ENCODE measurements at places on chromosomes 1 and 21.

DNA sequence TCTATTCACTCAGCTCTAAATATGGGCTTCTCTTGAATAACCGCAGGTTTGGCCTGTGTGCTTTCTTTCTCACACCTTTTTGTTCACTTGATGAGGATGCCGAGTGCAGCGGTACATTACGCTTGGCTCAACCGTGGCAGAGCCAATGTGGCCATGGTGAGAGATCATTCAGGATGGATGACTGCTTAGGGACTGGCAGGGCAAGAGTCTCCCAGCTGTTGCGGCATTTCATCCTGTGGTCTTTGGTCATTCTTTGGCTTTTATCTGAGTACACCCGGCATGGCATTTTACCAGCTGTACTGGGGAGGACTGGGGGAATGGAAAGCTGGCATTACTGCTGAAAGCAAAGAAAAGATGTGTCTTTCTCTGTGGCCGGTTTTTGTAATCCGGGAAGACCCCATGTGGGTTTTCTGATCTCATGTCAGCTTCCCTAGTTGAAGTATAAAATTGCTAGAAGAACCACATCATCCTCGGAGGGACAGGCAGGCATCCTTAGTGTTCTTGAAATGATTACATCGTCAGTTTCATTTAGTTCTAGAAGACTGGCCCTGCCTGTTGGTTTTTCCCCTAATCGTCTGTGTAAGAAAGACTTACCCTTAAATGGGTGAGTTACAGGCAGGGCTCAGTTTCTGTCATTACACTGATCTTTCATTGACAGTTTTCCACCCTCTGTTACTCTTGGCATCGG lies 15.1 kb downstream of the PCP4 start:
- DNase-seq: no peak

GRCh38 chr1:157472056-157472701 lies 80.1 kb downstream of the FCRL5 start:
- no peak for DNase-seq

DNA sequence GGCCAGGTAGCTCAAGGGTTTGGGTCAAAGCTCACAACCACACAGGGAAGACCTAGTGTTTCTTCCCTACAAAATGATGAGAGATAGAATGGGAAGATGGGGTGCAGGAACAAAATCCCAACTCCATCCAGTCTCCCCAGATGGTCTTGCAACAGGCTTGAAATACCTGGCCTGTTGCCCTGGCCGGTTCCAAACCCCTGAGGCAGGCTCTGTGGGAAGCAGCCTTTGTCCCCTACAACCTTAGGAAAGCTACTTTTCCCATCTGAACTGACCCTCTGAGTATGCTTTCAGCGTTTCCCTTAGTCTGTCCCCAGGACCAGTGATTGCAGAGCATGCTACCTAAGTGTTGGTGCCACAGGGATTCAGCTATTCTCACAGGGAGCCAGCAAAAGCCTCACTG lies 104.0 kb downstream of the GDAP2 start:
- no peak for DNase-seq

DNA sequence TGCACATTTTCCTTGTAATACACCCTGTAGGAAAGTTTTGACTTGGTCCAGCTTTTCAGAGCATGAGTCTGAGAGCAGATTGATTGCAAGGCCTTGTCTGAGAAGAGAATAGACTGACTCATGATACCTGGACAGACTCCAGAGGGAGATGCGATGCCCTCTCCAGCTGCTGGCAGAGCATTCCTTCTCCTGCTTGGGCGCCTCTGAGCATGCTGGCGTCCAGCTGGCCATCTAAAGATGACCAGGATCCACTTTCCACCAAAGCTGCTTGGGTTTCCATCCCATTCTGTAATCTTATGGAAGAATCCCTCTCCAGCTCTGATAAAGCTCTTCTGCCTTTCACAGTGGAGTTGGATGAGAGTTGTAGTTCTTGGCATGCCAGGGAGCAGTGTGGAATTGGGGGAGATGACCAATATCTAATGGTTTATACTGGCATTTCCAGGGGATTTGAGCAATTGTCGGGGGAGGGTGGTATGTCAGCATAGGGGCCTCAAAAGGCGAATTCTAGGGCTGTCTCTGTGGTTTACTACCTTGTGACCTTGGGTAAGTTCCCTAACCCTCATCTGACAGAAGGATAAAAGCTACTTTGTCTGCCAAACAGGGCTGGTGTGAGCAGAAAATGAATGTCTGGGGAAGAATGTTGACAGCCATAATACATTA lies 19.5 kb downstream of the SZRD1 start:
- no peak for DNase-seq

GRCh38 chr1:186869526-186870228 lies 40.9 kb downstream of the PLA2G4A start:
- no peak for DNase-seq

GRCh38 chr1:84402060-84402459 lies 3.8 kb downstream of the DNASE2B start:
- no peak for DNase-seq

GRCh38 chr1:10325521-10325920 lies 73.3 kb upstream of the PGD start:
- no peak for DNase-seq

GRCh38 chr1:73839922-73840321 lies 358.1 kb downstream of the LRRIQ3 start:
- DNase-seq: peak; percentile 3

GRCh38 chr1:177351361-177352108 lies 180.8 kb downstream of the BRINP2 start:
- DNase-seq: peak; percentile 61

DNA sequence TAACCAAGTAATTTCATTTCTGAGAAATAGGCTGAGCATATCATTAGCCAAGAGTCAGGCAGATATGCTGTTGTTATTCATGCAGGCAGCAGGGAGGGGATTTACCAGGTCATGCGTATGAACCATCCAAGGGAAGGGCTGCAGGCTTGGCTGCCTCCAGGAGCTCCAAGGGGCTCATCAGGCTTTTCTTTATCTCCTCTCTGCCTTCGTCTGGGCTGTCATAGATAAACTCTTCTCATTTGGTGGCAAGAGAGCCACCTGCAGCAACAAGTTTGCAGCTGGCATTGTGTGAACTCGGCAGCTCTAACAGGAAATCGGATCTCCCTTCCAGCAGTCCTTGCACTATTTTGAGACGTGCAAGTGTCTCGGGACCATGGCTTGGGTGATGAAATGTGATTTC lies 7.5 kb downstream of the CCDC27 start:
- no peak for DNase-seq

DNA sequence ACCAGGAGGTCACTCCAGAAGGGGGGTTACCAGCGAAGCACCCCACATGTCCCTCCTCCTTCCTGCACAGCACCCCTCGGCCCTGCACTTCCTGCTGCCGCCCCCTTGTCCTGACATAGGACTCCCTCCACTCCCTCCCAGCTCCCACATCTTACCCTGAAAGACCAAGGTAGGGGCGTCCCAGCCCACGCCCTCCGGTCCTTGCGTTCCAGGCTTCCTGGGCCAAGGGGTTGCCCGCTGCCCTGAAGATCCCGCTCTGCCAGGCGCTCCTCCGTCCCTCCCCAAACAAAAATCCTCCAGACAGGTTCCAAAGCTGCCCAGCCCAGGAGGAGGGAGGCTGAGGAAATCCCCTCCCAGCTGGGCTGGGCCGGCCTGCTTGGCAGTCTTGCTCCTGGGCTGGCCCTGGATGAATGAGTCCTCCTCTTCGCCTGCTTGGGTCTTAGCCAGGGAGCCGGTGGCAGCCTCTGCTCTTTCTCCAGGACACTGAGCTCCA lies at the start of gene RHBDL2:
Gene RHBDL2, minus strand, starts transcription at position 304 of the 493 bp plus-strand sequence. CDS start 22,618 bp downstream, outside the sequence.
- DNase-seq: no peak

- DNase-seq: no peak
Measured at GRCh38 chr1:159121526-159121925, 45.0 kb upstream of the AIM2 start.

GRCh38 chr1:206814716-206815341 lies 42.5 kb upstream of the IL10 start:
- DNase-seq: no peak

DNA sequence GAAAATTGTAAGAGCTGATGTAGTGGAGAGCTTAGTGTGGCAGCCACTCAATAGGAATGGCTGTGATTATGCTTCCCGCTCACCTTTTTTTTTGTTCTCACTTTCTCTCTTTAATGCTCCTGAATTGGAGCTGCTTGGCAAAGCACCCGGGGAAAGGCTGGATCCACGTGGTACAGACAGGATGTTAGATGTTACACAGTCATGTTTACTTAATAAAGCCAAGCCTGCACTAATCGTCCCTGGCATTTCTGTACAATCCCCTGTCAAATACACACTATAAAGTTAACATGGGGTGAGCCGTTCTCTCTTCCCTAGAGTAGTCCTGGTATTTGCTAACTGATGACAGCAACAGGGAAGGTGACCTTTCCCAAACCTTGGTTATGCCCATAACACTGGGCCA lies 187.8 kb downstream of the ZSCAN20 start:
- no peak for DNase-seq

DNA sequence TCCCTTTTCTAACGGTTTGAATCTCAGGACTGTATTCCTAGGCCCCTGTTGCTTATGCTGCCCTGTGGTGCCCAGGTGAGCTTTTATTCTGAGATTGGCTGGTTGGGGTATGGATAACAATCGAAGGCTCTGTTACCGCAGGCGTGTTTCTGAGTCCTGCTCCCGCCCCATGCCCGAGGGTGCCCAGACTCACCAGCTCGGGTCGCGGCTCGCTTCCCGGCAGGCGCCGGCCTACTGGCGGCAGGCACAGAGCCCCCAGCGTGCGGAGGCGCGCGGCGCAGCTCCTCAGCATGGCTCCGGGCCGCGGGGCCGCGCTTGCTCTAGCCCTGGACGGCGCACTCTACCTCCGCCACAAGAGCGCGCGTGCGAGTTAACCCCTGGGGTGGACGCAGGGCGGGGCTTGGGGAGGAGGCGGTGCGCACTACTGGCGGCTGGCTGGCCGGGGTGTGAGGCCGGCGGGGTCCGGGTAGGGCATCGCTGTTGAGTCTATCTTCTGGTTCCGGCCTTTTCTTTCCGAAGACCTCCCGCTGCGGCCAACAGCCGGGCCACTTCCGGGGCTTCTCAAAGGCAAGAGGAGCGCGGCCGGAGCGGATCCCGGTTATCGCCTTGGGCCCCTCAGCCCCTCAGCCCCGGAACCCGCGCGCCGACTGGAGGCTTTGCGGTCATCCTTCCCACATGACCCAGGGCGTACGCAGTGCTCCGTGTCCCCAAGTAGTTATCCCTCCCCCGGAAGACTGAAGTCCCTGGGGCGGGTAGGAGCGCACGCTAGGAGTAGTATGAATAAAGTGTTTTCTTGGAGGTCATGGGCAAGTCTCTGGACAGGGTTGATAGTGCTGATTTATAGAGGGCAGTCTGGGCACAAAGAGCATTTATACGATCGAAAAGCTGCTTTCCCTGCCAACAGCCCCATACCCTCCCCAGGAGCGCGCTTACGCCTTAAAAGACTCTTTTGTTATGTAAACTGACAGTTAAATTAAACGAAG lies at the start of gene THEM4:
Gene THEM4, minus strand, starts transcription at position 345 of the 983 bp plus-strand sequence. Its CDS starts 53 bp downstream, at position 292.
- DNase-seq: peak; percentile 93

DNA sequence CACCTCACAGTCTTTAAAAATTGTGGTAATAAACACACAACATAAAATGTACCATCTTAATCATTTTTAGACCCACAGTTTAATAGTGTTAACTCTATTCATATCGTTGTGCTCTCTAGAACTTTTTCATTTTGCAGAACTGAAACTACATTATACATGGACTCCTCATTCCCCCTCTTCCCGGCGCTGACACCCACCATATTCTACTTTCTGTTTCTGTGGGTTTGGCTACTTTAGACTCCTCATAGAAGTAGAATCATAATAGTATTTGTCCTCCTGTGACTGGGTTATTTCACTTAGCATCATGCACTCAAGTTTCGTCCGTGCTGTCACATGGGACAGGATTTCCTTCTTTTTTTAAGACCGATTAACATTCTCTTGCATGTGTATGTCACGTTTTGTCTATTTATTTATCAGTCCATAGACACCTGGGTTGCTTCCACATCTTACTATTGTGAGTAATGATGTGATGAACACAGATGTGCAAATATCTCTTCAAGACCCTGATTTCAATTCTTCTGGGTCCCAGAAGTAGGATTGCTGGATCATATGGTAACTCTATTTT lies 62.9 kb upstream of the TMPRSS2 start:
- no peak for DNase-seq

DNA sequence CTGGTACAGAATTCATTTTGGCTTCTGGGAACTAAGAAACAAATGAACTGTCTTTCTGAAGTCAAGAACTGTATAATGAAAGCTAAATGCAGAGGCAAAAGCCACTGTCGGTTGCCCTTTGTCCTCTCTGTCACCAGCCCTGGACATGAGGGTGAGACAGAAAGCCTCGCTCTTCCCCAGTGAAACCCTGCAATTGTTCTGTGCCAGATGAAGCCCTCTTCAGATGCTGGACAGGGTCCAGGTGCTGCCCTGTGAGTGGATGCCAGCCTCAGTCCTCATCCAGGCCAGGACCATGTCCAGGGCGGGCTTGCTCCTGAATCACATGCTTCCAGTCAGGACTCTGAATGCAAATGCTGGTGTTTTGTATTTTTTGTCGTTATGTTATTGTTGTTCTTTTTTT lies 138.7 kb downstream of the RUNX1 start:
- DNase-seq: no peak

GRCh38 chr21:14270631-14271030 lies 54.7 kb downstream of the RBM11 start:
- DNase-seq: no peak

GRCh38 chr1:26701995-26702679 lies 6.3 kb downstream of the ARID1A start:
- DNase-seq: no peak

DNA sequence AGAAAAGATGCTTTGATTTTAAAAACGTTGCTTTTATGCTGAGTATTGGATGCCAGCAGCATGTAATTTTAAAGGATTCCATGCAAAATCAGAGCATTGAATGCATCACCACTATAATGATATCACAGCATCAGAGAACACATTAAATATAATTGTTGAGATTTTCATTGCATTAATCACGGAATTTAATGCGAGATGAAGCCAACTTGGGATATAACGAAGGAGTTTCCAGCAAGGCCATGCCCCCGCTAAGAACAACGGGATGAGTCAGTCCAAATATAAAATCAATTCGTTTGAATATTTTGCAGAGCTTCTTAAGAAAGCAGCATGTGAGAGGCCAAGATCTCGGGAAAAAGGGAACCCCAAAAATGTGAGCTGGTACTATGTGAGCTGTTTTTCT lies 423.4 kb upstream of the CHRM3 start:
- DNase-seq: no peak

DNA sequence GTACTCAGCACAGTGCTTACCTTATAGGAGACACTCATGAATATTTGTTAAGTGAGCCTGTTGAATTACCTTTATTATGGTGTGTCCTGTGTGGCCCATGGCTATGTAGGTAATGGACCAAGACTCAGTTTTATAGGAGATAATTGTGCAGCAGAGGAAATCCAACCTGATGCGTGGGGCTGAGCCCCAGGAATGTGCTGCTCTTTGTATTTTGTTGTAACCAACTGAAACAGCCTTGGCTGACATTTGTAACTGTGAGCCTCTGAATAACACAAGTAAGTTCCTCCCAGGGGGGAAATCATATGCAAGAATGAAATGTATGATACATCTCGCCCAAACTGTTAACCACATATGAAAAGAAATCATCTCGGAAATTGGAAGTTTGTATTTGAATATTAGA lies 364.2 kb upstream of the ZP4 start:
- no peak for DNase-seq

Data from HL-60 (cell line).